NCI-H2081 (cell line): ENCODE measurements at places on chromosomes 4 and X.

DNA sequence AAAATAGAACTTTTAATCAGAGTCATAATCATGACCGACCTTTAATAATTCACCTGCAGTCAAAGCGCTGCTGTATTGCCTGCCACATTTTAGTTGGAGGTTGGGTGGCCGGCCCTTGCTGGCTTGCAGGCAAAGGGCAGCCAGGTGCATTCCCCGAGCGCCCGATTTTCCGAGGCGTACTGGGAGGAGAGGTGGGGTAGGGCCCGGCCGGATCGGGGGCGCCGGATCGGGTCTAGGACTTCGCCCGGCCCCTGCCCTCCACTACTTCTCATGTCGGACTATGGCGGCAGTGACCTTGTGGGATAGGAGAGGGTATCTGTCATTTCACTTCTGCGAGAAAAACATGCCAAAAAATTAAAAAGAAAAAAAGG lies 2.5 kb upstream of the RS1 start:
- DNase-seq, result no peak

GRCh38 chr4:61309616-61310015 lies 109.5 kb downstream of the ADGRL3 start:
- no peak for DNase-seq

DNA sequence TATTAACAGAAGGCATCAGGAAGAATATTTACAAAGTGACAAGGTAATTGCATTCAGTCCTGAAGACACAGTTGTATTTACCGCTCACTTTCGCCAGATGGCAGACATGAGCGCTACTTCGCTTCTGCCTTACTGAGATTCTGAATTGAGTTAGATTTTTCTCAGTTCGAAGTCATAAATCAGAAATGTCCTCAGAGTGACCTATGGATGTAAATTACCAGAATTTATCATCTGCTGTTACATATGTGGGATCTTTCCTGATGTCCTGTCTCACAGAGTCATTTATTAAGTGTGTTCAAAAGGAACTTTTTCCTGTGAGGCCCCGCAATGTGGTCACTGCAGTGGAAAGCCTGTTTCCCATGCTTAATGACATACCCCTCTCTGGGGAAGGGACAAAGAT lies 97.3 kb upstream of the DCLK2 start:
- DNase-seq, result peak; percentile 24

DNA sequence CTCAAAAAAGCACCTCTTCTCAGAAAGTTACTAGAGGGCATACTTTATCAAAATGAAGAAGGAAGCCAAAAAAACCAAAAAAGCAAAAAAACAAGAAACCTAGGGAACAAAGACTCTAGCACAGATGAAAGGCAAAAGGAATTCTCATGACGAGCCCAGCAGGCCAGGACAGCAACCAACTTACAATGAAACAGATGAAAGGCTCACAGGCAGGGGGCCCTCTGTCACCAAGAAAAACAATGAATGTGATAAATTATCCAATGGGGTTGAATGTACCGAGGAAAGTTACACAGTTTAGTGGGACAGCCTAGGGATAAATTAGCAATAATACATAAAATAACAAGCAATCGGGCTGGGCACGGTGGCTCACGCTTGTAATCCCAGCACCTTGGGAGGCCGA lies 79.0 kb downstream of the GPR82 start:
- DNase-seq, result no peak

DNA sequence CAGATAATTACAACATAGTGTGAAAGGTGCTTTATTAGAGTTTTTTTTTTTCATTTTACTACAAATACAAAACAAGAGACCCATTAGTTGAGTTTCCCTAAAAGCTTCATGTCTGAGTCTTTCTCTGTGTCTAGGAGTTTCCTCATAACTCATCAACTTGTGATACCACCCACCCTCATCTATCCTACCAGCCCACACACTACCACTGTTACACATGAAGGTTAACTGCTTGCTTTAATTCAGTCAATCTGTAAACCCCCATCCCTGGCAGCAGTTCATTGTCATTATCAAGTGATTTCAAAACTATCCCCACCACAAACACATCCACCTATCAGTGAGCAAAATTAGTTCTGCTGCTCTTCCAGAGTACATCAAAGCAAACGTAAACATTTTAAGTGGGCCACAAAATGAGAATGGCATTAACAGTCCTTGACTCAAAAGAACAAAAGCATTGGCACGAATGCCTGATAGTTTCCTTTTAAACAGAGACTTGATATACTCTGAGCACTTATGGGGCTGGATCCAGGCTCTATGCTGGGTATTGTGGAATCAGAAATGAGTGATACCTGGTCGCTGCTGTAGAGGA lies 331.6 kb upstream of the FAM241A start:
- DNase-seq, result no peak

- DNase-seq, result no peak
Observed at GRCh38 chr4:4390515-4391240, 3.8 kb downstream of the NSG1 start.

- no peak for DNase-seq
Observed at GRCh38 chr4:62156205-62156604, 956.1 kb downstream of the ADGRL3 start.
